Stimulated activated CD8-positive, alpha-beta memory T cell treated with anti-CD3 and anti-CD28 coated beads, Interleukin-2, amount 100 ng/mL, for 1 hour (primary cell): ENCODE measurements at places on chromosomes 5 and 9.

GRCh38 chr9:114177423-114178064 is 22.2 kb downstream of the COL27A1 start:
- no peak for DNase-seq

DNA sequence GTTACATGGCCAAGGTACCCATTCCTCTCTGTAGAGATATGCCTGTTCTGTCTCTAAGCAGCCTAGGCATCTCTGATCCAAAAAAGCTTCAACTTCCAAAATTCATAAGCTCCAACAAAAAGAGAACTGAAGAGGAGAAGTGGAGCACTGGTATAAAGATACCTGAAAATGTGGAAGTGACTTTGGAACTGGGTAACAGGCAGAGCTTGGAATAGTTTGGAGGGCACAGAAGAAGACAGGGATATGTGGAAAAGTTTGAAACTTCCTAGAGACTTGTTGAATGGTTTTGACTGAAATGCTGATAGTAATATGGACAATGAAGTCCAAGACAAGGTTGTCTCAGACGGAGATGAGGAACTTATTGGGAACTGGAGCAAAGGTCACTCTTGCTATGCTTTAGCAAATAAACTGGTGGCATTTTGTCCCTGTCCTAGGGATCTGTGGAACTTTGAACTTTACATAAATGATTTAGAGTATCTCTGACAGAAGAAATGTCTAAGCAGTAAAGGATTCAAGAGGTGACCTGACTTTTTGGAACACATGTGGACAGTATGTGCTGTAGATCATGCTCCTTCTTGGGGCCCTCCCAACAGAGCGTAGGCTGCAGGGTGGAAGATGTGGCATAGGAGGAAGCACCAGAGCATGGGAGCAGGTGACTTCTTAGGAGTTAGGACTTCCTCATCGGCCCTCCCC is 162.2 kb upstream of the TRIM32 start:
- no peak for DNase-seq

DNA sequence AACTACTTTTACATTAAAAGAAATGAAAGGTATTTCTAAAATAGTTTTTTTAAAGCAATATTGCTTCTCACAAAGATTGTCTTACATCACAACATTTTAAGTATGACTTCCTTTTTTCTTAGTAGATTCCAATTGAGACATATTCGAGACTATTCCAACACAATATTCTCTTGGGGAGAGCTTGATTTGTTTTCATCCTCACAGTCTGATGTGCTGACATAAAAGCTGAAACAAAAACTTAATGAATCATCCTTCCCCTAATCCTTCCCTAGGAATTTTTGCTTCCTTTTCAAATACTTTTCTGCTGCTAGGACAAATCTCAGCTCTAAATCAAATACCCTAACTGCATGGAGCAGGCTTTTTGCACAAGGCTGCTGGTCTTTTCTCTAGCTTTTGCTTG is 245.8 kb upstream of the MAP3K1 start:
- no peak for DNase-seq

GRCh38 chr5:74506119-74506518 is 134.4 kb downstream of the ENC1 start:
- no peak for DNase-seq

DNA sequence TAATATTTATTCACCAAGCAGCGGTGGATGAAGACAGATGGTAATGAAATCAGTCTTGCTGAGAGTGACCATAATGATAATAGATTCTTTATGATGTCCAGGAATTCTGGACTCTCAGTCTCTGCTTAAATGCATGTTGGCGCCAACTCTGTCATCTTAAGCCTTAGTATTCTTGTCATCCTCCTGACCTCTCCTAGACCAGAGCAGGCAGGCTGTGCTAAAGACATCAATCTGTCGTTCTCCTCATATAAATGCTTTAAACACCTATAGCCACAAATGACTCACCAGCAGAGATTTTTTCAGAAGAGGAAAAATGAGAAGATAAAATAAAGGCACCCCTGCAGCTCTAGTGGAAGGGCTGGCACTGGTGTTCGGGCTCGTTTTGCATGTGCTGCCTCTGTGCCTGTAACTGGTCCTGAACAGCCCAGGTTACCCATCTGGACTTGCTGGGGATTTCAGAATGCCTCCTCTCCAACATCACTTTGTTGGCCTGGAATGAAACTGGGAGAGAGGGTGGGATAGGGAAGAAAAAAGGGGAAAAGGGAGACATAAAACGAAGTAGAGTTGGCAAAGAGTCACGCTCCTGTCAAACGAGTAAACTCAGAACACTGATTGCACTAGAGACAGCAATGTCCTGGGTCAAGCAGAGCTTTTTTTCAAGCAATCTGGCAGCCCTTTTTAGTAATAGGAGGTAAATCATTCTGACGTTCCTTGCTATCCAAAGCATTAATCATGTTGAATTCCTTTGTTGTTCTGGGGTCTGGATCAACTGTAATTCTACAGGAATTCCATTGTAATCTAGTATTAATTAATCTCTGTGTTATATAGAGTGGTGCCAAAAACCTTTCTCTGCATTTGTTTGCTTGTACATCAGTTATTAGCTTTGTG is 195.5 kb upstream of the CLINT1 start:
- no peak for DNase-seq

GRCh38 chr9:122453677-122454135 is 24.0 kb downstream of the OR1J1 start:
- no peak for DNase-seq

- DNase-seq: no peak
Measured at GRCh38 chr9:89984214-89984613, 379.4 kb downstream of the GADD45G start.

GRCh38 chr9:91803151-91803940 is 146.7 kb downstream of the ROR2 start:
- DNase-seq: no peak

DNA sequence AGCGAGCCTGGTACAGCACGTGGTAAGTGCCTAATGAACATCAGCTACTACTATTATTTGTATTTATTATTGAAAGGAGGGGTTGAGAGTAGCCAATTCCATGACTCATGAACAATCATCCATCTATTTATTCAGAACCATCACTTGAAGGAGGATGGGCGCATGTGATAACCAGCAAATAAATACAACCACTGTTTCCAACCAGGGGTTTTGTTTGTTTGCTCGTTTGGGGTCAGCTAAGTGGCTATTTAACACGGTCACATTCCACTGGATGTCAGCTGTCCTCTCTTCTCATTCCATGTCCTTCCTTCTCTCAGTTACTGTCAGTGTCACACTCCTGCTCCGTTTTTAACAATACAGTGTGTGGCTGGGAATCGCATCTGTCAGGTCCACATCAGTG is 8.6 kb downstream of the RAPGEF1 start:
- no peak for DNase-seq

DNA sequence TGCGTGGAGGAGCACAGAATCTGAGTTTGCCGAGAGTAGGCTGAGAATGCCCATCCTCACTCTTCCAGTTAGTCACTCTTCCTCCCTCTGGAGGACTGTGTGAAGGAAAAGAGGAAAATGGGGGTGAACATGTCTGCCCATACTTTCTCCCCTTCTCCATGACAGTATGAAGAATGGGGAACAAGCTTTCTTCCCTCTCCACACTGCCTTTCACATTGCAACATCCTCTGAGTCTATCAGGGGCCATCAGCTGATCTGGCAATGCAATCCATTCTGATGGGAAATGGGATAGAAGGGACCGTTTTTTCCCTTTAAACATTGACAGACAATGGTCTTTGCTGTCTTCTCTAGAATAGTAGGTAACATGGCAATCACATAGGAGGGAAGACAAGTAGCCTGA is 56.8 kb downstream of the UGCG start:
- no peak for DNase-seq

DNA sequence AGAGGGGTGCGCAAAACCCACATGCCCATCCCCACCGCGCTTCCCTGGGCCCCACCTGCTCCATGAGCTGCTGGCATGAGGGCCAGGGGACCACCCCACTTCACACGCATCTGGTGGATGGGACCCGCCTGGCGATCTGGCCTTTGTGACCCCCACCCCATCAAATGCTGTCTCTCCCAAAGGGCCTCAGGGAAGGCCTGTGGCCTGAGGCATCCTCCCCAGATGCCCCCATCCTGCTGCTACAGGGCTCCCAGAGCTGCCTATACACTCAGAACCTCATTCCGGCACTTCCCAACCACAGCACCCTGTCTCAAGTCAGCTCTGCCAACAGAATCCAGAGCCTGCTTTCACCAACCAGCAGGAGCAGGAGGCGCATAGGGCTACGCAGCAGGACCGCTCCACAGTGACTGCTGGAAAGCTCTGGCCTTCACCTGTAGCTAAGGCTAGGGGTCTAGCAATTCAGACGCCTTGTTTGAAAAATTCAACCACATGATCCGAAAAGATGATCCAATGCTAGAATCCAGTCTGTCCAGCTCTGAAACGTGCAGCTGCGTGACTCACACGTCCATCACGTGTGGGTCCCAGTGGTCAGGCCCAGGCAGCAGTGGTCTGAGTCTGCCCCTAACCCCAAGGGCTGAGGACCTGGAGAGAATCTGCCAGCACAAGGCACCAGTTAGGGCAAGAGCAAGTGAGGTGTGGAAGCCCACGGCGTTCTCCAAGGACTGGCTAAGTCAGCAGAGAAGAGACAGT is 1.4 kb upstream of the SNAPC4 start:
- DNase-seq: no peak

DNA sequence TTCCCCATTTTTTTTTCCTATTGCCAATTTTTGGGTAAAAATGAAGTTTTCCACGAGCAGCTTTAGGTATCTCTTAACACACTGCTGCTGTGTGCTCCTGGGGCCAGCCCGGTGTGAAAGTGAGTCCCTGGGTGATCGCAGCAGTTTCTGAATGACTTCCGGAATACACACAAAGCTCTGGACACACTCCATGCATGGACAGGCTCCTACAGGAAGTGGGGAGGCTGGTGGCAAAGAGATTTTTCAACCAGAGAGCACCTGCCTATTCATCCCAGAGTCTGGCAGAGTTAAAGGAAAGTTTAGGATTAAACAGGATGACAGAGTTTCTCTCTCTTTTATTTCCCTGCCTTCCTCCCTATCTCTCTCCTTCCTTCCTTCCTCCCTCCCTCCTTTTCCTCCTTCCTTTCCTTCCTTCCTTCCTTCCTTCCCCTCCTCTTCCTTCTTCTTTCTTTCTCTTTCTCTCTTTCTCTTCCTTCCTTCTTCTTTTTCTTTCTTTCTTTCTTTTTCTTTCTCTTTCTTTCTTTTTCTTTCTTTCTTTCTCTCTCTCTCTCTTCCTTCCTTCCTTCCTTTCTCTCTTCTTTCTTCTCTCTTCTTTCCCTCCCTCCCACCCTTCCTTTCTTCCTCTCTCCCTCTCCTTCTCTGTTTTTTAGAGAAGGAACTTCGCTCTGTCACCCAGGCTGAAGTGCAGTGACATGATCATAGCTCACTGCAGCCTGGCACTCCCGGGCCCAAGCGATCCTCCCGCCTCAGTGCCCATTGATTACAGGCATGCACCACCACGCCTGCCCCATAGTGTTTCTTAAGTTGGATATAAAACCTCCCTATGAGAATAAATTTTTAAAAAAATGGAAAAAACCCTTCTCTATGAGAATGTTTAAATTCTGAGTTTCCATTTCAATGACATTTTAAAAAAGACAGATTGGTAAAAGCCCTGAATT is 38.7 kb upstream of the UBTD2 start:
- no peak for DNase-seq

DNA sequence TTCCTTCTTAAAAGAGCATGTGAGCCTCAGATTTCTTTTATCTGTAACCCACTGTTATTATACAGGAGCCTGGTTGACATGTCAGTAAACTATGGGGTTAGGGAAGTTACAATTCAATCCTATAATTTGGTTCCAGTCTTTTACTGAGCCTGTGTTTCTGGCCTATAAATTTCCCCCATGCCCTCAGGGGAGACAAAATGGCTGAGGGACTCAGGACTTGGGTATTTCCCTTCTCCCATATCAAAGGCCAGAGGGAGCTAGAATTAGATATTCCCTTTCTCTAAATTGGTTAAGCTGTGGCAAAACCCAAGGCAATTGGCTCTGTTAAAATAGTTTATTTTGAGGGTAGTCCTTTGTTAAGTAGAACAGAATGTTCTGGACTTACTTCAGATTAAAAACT is 823.2 kb downstream of the TLE1 start:
- DNase-seq: no peak

GRCh38 chr5:91706785-91707520 is 323.8 kb upstream of the ARRDC3 start:
- no peak for DNase-seq
